ENCODE measurements at places on chromosomes 12 and 14.

DNA sequence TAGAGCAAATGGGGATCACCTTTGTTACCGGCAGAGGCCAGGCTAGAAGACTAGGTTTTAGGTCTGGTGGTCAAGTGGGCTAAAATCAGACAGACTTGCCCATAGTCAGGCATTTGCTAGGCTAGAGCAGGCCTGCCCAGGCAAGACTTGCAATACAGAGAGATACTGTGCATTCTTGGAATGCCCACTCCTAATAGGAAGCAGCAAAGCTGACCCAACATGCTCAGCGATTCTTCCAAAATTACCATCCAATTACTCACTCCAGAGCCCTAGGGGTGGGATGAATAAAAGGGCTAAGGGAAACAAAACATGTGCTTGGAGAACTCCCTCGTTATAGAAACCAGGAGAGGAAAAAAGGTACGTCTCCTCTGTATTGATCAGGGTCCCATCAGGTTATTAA is 187.8 kb upstream of the AMIGO2 start:
- DNase-seq, result no peak

DNA sequence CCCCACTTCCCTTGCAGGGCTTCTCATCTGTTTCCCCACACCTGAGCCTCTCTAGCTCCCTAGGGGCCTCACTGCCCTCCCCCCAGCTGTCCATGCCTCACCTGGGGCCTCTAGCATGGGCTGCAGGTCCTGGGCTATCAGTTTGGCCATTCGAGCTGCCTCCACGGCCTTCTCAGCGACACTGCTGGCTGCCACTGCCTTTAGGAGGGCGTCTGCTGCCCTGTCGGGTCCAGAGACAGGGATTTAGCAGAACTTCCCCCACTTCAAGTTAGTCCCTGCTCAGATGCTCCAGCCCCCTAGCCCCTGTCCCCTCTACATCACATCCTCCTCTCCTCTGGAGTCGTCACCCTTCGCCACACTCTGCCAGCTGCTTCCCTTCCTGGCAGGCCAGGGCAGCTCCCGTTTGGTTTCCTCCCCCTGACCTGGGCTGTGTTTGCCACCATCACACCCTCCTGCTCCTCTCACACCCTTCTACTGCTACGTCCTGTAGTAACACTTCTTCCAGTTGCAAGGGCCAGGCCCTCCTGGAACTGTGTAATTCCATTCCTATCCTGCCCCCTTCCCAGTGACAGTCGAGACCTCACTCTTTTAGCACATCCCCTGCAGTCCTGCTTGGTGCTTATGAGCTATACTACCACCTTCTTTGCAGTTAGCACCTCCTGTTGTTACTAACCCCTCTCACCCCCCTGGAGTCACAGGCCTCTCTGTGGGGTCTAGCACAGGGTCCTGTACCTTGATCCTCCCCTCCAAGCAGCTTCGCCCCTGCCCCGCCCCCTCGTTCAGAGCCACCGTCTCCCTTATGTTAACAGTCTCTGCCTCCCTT is 4.3 kb upstream of the AP1G2 start:
- no peak for DNase-seq

- no peak for DNase-seq
Measured at GRCh38 chr12:54051874-54052437, 1.7 kb upstream of the HOXC4 start.

GRCh38 chr12:5305886-5306545 is 125.9 kb upstream of the NTF3 start:
- DNase-seq, result no peak

DNA sequence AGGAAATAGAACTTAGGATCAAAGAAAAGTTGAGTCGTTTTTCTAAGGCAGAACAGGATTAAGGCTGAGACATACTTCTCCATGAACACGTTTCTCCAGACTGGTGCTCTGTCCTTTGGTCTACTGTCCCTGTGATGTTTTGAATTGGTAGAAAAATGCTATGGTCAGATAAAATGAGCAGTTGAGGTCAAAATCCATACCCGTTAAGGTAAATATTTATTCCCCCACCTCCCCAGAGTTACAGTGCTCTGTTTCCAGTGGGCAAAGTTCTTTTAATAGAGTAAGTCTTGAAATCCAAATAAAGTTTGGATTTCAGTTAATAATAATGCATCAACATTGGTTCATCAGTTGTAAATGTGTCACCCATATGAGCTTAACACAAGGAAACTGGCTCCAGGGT is 74.5 kb downstream of the PTHLH start:
- no peak for DNase-seq

- no peak for DNase-seq
Measured at GRCh38 chr12:131192951-131193350, 239.2 kb downstream of the ADGRD1 start.

DNA sequence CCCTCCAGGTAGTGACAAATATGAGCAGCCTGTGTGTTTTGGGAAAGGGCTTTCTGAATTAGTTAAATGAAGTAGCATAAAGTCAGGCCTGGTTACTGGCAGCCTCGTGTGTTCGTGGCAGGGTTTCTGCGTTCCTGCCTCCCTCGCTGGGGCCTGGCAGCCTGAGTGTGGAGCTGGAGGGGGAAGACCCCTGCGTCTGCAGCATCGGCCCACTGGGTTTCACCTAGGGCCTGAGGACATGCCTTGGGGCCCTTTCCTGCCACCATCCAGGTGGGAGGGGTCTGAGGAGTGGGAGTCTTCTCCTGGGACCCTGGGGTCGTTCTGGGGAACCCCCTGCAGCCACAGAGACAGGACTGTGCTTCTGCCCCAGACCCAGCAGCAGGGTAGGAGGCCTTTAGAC is 20.4 kb upstream of the AMN start:
- no peak for DNase-seq

GRCh38 chr14:31118892-31119291 is 88.7 kb downstream of the HECTD1 start:
- no peak for DNase-seq

DNA sequence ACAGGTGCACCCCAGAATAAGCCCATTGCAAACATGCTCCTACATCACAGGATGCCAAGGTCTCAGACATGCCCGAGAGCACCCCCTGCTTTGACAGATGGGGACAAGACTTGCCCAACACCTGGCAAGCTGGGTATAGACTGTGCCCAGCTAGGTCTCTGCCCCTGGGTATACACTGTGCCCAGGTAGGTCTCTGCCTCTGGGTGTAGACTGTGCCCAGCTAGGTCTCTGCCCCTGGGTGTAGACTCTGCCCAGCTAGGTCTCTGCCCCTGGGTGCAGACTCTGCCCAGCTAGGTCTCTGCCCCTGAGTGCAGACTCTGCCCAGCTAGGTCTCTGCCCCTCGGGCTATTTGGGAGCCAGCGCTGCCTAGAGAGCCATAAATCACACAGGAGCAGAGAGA is 85.9 kb downstream of the CCDC88C start:
- DNase-seq, result no peak

GRCh38 chr14:31717294-31718085 is 156.3 kb downstream of the NUBPL start:
- DNase-seq, result no peak

GRCh38 chr12:3300833-3301401 is 190.1 kb upstream of the PRMT8 start:
- DNase-seq, result no peak

GRCh38 chr12:57461917-57462250 is 2.3 kb downstream of the GLI1 start:
- DNase-seq, result no peak

GRCh38 chr12:76075448-76075847 is 9.0 kb downstream of the NAP1L1 start:
- DNase-seq, result no peak

- no peak for DNase-seq
Measured at GRCh38 chr12:131202592-131203378, 249.1 kb downstream of the ADGRD1 start.

GRCh38 chr14:94385553-94386057 is 2.8 kb downstream of the SERPINA1 start:
- DNase-seq, result no peak

GRCh38 chr12:22018860-22019259 is 27.2 kb upstream of the CMAS start:
- DNase-seq, result no peak

GRCh38 chr14:42214981-42215491 is 608.4 kb downstream of the LRFN5 start:
- DNase-seq, result no peak

DNA sequence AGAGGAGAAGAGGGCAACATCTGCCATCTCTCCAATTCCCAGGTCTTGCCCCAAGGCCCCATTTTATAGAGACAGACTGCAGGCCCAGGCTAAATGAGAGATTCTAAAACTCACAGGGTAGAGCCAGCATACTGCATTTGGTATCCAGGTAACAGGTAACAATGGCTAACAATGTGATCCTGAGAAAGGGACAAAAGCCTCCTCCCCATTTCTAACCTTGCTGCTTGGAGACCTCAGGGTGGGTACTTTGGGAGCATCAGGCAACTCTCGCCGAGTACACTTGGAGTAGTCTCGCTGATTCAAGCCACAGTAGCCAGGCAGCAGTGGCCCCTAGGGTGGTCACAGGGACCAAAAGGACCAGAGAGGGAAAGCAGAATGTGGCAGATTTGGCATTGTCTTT is 162.6 kb upstream of the PLEKHA5 start:
- DNase-seq, result no peak

GRCh38 chr12:52023976-52024688 is 17.4 kb downstream of the TAMALIN start:
- DNase-seq, result no peak

- no peak for DNase-seq
Measured at GRCh38 chr12:55681142-55682077, 26.3 kb downstream of the ITGA7 start.

GRCh38 chr14:103404032-103404918 is 19.1 kb downstream of the MARK3 start:
- no peak for DNase-seq

- no peak for DNase-seq
Measured at GRCh38 chr14:58598028-58598803, 39.5 kb upstream of the DACT1 start.

GRCh38 chr12:49503674-49504180 is 35.1 kb upstream of the KCNH3 start:
- DNase-seq, result no peak

- no peak for DNase-seq
Measured at GRCh38 chr14:104087981-104088850, 2.7 kb downstream of the ASPG start.

DNA sequence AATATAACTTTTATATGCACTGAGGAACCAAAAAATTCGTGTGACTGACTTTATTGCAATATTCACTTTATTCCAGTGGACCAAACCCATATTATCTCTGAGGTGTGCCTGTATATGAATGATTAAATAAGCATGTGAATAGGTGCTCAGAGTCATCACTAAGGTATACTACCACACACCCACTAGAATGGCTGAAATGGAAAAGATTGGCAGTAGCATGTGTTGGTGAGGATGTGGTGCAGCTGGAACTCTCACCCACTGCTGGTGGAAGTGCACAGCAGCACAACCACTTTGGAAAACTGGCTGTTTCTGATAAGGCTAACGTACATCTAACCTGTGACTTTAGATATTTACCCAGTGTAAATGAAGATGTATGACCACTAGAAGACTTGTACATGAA is 36.8 kb downstream of the GOLGA5 start:
- DNase-seq, result no peak

- DNase-seq, result no peak
Measured at GRCh38 chr14:74919421-74920165, 3.5 kb downstream of the RPS6KL1 start.

GRCh38 chr14:53792909-53793308 is 163.7 kb downstream of the BMP4 start:
- no peak for DNase-seq

- no peak for DNase-seq
Measured at GRCh38 chr12:124852911-124853427, 10.7 kb downstream of the SCARB1 start.
